H7 (cell line): ENCODE measurements at places on chromosomes 13 and 19. TPM values are rescaled to one million over a fixed set of nuclear protein-coding genes. Genes with fewer than 3 reads are reported as not detected.

- DNase-seq: no peak
These were observed 312 bp downstream of the CAPS start for GRCh38 chr19:5914358-5914774.

Gene ADGRE2
- not detected in 2 replicates for total RNA-seq

- DNase-seq: peak; percentile 24
These were observed 195.5 kb downstream of the RGCC start for GRCh38 chr13:41652735-41653361.

DNA sequence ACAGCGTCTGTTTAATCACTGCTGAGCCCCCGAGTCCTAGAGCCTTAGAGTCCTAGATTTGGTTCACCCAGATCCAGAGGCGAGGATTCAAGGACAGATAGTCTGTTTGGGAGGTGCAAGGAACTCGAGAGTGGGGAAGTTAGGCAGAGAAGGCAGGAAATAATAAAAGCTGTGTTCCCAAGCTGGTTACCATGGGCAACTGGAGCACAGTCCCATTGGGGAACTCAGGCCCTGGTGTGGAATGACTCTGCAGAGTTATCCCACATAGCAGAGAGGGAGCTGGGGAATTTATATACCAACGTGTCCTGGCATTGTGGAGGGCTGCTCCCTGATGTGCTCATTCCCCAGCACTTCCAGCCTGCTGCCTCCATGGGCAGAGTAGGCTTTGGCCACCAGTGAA is 9.7 kb downstream of the IGSF23 start:
- DNase-seq: no peak

Gene ZNF865
- total RNA-seq: 3.5 and 4.9 TPM in 2 replicates

- no peak for DNase-seq
These were observed 82.0 kb downstream of the TEX29 start for GRCh38 chr13:111402441-111402840.

- no peak for DNase-seq
These were observed 3.7 kb upstream of the PEX11G start for GRCh38 chr19:7492558-7492957.
